Caco-2 (cell line): ENCODE measurements at places on chromosomes 5 and 9. TPM values are rescaled to one million over a fixed set of nuclear protein-coding genes. Genes with fewer than 3 reads are reported as not detected.

DNA sequence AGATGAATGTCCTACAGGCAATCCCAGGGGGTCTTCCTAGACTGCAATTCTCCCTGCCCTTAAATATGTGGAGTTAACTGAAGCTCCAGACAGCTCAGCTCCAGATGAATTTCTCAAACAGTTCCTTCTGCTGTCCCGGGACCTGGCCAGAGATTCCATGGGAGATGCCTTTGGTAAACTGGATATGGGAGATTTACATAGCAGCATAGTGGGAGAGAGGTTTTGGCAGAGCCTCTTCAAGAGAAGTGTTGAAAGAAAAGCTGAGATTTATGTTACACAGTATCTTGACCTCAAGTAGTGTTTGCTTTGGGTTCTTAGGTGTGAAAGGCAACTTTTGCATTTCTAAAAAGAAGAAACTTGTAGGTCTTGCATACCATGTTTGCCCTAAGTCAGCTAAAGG, 364.9 kb downstream of the ARRDC3 start:
- H3K4me1 ChIP-seq: no peaks in the 10 kb centered on the region
- no peaks in the 10 kb centered on the region for H3K27me3 ChIP-seq
- no peak overlapping the region for H3K27ac ChIP-seq
- DNase-seq: no peak

DNA sequence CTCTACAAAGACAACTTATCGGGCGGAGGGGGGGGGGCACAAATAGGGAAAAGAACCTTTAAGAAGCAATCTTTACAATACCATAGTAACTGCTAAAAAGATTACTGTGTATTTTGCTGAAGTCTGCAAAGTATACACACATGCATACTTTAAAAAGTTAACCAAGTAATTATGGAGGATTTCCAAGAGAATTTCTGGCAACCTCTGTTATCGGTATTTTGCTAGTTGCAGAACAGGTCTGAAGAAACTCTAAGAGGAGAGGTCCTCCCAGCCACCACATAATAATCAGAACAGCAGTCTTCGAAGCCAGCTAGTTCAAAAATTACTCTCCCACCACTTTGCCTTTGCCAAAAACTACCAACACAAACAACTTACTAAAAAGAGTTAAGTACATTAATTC, 56.1 kb downstream of the UBAP2 start:
- DNase-seq: no peak
- no peaks in the 10 kb centered on the region; the same call in 1 of the 2 replicates for H3K36me3 ChIP-seq
- H3K4me1 ChIP-seq: no peaks in the 10 kb centered on the region
- H3K4me3 ChIP-seq: no peak overlapping the region

DNA sequence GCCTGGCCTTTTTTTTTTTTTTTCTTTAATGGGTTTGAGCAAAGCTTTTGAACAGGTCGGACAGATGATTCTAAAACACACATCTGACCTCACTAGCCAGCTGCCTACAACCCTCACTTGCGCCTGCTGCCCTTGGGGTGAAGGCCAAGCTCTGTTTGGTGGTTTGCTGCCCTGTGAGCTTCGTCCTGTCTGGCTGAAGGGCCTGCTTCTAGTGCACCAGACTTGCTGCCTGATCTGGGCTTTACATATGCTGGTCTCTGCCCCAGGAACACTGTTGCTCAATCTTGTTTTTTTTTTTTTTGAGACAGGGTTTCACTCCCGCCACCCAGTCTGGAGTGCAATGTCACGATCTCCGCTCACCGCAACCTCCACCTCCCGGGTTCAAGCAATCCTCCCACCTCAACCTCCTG, 16.4 kb upstream of the DOLPP1 start:
- H3K27ac ChIP-seq: no peak overlapping the region
- DNase-seq: no peak
- H3K36me3 ChIP-seq: peaks cover 3% of the 10 kb centered on the region
- no peaks in the 10 kb centered on the region for H3K27me3 ChIP-seq
- H3K4me1 ChIP-seq: no peaks in the 10 kb centered on the region
- no peak overlapping the region for H3K4me3 ChIP-seq

DNA sequence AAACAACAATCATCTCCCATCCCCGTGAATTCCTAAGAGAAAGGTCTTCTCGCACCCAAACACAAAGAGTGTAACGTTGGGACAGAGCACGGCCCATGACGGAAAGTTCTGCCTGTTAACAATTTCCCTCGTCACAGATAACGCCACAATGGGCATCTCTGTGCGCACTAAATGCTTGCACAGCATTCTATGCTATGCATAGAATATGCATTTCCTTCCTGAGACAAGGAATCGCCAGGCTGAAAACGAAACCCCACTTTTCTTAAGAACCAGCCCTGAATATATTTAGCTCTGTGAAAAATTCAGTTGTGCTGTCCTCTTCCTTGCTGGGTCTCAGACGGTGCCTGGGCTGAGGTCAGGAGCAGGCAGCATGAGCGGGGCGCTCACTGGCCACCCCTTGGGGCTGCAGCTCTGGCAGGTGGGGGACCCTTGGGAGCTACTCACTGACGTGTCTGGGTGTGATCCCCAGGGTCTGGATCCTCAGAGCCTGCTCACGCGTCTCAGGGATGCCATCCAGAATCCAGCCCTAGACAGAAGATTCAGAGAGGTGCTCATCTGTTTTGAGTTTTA, 49.8 kb downstream of the AK8 start:
- no peaks in the 10 kb centered on the region; the same call in 1 of the 2 replicates for H3K27me3 ChIP-seq
- peak; percentile 10 for DNase-seq
- H3K27ac ChIP-seq: no peak overlapping the region
- no peaks in the 10 kb centered on the region for H3K4me1 ChIP-seq

DNA sequence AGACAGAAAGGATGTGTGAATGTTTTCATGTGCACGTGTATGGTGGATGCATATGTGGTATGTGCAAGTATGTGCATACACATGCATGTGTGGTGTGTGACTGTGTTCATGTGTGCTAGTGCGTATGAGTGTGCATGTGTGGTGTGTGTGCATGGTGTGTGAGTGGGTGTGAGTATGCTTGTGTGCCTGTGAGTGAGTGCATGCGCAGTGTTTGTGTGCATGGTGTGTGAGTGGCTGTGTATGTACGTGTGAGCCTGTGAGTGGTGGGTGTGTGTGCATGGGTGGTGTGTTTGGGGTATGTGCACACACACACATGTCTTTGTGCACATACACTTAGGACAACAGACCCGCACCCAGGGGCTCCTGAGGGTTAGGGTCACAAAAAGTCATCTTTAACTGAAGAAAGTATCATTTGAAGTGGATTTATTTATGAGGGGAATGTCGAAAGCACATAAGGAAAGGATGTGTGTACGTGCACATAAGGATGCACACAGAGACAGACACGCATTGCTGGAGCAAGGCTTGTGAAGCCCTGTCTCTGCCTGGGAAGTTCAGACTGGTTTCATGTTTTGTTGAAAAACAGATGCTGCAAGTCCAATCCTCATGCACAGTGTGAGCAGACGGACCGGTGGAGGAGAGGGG, 237.0 kb downstream of the SYK start:
- H3K27ac ChIP-seq: peak overlapping the region; percentile 56
- no peak overlapping the region for H3K4me3 ChIP-seq
- no peaks in the 10 kb centered on the region for H3K36me3 ChIP-seq
- peaks cover 22% of the 10 kb centered on the region for H3K4me1 ChIP-seq
- no peaks in the 10 kb centered on the region for H3K27me3 ChIP-seq

DNA sequence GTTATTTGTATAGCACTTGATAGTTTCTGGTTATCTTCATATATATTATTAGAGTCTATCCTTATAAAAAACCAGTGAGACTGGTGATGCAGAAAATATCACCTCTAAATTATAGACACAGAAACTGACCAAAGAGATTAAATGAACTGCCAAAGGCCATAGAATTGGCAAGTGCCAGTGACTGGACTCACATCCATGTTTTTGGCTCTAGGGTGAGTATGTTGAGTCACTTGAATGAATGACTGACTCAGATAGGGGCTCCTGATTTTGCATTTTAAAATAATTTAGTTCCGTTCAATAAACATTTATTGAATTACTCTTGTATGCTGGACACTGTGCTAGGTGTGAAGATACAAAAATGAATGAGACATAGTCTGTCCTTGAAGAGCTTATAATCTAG, 70.7 kb downstream of the NR2F1 start:
- H3K27me3 ChIP-seq: no peaks in the 10 kb centered on the region
- no peak for DNase-seq
- H3K4me3 ChIP-seq: no peak overlapping the region
- no peaks in the 10 kb centered on the region for H3K4me1 ChIP-seq
- no peaks in the 10 kb centered on the region for H3K36me3 ChIP-seq
- H3K27ac ChIP-seq: no peak overlapping the region

DNA sequence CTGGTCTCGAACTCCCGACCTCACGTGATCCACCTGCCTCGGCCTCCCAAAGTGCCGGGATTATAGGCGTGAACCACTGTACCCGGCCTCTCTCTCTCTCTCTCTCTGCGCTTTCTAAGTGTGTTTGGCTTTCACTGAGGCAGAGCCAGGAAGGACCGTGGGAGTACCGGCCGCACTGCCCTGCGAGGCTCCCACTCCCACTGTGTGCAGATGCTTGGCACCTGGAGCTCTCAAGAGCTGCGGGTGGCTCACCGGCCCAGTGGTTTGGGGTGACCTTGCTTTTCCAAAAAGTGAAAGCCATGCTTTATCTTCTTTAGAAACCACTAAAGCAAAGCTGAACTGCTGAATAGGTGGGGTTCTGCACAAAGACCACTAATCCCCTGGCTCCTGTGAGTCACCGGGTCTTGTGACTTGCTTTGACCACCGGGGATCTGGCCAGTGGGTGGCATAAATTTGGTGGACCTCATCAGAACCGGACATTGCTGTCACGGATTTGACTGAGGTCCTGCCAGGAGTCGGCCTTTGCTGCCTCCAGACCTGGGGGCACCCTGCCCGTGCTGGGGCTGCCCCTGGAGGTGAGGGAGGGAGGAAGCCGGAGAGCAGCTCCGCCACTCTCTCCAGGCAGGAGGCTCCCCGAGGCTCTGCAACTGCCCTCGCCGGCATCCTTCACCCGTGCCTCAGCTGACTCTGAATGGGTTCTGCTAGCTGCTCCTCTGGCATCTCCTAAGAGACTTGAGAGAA, 228.9 kb downstream of the FANCC start:
- H3K4me3 ChIP-seq: no peak overlapping the region
- DNase-seq: no peak
- H3K4me1 ChIP-seq: peaks cover 31% of the 10 kb centered on the region
- no peaks in the 10 kb centered on the region for H3K27me3 ChIP-seq

Gene DRD1
- total RNA-seq: not detected in 2 replicates

Gene BTNL9
- 8.4 and 10.0 TPM in 2 replicates for total RNA-seq

- no peaks in the 10 kb centered on the region for H3K27me3 ChIP-seq
- no peaks in the 10 kb centered on the region for H3K36me3 ChIP-seq
- H3K4me1 ChIP-seq: peaks cover 24% of the 10 kb centered on the region
- DNase-seq: no peak
Observed at GRCh38 chr5:147093138-147093537, 141.7 kb upstream of the STK32A start.

DNA sequence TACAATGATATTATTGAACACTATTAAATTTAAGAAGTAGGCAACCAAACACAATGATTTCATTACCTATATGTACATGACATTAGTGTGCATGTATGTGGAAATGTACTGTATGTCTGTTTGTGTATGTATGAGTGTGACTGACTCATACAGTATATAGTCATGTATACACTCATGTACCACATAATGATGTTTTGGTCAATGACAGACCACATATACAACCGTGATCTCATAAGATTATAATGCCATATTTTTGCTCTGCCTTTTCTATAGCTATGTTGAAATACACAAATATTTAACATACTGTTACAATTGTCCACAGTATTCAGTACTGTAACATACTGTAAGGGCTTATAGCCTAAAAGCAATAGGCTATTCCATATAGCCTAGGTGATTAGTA, 19.7 kb downstream of the SVEP1 start:
- no peaks in the 10 kb centered on the region for H3K36me3 ChIP-seq
- peaks cover 9% of the 10 kb centered on the region; the same call in 1 of the 2 replicates for H3K4me1 ChIP-seq
- H3K27ac ChIP-seq: no peak overlapping the region

GRCh38 chr5:119359737-119360413, 4.1 kb downstream of the TNFAIP8 start:
- DNase-seq: no peak
- H3K27ac ChIP-seq: no peak overlapping the region
- no peak overlapping the region for H3K4me3 ChIP-seq
- peaks cover 4% of the 10 kb centered on the region; the same call in 1 of the 2 replicates for H3K4me1 ChIP-seq
- no peaks in the 10 kb centered on the region; the same call in 1 of the 2 replicates for H3K36me3 ChIP-seq

DNA sequence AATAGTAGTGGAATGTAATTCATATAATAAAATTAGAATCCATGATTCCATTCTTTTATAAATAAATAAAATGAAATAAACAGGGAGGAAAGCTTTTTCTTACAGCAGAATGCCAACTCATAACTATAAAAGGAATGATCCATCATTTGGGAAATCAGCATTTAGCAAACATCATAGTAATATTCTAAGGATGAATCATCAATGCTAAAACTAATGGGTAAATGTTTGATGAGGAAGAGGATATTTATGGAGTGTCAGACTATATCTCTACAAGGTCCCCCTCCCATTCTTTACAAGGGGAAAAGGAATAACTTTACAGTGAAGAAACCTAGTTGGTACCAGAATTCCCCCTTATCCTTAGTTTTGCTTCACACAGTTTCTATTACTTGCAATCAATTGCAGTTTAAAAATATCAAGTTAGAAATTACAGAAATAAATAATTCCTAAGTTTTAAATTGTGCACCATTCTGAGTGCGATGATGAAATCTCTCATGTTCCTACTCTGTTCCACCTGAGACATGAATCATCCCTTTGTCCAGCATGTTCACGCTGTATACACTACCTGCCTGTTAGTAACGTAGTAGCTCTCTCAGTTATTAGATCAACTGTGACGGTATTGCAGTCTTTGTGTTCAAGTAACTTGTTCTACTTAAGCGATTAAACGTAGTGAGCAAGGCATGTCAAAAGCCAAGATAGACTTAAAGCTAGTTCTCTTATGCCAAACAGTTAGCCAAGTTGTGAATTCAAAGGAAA, 14.2 kb upstream of the JAKMIP2 start:
- H3K27me3 ChIP-seq: no peaks in the 10 kb centered on the region
- H3K36me3 ChIP-seq: no peaks in the 10 kb centered on the region
- H3K4me3 ChIP-seq: no peak overlapping the region

Gene ENC1
- 92.7 and 106 TPM in 2 replicates for total RNA-seq

Gene RAD1
- 29.1 and 34.4 TPM in 2 replicates for total RNA-seq

Gene SAXO1
- total RNA-seq: 0.20 TPM in 1 of 2 replicates, not detected in the other

GRCh38 chr5:29779141-29779540, 1414.3 kb upstream of the CDH6 start:
- H3K4me1 ChIP-seq: peaks cover 13% of the 10 kb centered on the region
- no peaks in the 10 kb centered on the region for H3K27me3 ChIP-seq
- no peak for DNase-seq
- H3K36me3 ChIP-seq: no peaks in the 10 kb centered on the region
- H3K27ac ChIP-seq: no peak overlapping the region

DNA sequence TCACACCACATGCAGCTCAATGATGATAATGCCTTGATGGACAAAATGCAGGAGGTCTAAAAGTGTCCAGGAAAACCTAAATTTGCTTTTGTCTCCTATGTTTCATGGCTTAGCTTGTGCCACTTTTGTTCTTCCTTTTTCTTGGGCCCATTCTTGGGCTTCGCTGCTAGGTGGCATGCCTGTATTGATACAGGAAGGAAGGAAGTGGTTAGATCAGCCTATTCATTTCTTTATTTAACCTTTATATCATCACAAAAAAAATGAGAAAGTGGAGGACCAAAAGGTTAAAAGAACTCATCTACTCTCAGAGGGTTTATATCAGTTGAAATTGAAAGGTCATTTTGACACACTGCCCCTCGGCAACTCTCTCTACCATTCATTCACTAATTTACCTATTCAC, 260.2 kb downstream of the ARHGAP26 start:
- DNase-seq: no peak
- no peak overlapping the region for H3K27ac ChIP-seq
- H3K27me3 ChIP-seq: no peaks in the 10 kb centered on the region
- H3K4me1 ChIP-seq: no peaks in the 10 kb centered on the region
- H3K4me3 ChIP-seq: no peak overlapping the region
- H3K36me3 ChIP-seq: peaks cover 3% of the 10 kb centered on the region; the same call in 1 of the 2 replicates
